ENCODE measurements at places on chromosomes 2 and 18.

- DNase-seq: no peak
These were observed 23.4 kb downstream of the ACSL3 start for GRCh38 chr2:222884114-222884771.

GRCh38 chr2:98465456-98466226, 21.0 kb downstream of the INPP4A start:
- DNase-seq: peak; percentile 53

DNA sequence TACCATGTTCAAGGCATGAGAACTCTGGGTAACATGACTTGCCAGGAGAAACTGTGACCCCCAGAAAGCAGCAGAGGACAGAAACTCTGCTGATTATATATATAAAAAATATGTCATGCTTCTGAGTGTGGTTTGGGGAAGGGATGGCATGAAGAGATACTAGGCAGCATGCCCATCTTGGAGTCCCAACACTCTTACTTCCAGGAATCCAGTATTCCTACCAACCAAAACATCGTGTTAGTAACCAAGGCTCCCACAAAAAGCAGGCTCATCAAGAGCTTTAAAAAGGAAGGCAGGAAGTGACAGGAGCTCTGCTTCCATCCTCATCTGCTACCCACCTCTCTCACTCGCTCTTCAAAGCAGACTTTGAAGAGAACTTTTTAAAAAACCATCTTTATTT, 31.6 kb upstream of the TWIST2 start:
- no peak for DNase-seq

DNA sequence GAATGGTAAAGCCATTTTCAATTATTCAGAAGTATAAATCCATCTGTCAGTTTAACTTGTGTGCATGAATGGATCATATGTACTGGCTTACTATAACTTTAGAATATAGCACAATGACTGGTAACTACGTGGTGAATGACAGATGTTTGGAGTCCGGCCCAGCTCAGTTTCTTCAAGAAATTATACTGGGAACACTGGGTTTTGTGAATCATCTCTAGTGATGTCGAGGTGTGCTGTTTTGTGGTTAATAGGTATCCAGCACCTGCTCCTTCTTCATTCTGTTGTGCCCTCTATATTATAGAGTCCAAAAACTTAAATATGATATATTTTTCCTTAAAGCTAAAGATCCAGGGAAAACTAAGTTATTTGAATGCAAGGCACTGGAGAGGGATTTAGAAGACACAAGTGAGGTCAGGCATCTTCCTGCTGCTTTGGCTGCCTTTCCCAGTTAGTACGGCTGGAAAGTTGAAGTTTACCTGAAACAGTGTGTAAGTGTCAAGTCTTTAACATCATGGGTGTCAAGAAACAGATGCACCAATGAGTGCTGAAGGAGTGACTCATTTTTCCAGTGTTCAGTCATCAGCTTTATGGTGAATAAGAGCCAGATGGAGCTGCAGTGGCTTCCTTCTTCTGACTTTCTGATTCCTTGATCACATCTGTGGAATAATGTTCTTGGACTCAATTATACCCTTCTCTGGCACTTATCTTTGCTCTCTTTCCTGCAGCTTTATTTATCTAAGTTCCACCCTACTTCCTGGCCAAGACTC, 1079.5 kb upstream of the CELF4 start:
- DNase-seq: no peak

DNA sequence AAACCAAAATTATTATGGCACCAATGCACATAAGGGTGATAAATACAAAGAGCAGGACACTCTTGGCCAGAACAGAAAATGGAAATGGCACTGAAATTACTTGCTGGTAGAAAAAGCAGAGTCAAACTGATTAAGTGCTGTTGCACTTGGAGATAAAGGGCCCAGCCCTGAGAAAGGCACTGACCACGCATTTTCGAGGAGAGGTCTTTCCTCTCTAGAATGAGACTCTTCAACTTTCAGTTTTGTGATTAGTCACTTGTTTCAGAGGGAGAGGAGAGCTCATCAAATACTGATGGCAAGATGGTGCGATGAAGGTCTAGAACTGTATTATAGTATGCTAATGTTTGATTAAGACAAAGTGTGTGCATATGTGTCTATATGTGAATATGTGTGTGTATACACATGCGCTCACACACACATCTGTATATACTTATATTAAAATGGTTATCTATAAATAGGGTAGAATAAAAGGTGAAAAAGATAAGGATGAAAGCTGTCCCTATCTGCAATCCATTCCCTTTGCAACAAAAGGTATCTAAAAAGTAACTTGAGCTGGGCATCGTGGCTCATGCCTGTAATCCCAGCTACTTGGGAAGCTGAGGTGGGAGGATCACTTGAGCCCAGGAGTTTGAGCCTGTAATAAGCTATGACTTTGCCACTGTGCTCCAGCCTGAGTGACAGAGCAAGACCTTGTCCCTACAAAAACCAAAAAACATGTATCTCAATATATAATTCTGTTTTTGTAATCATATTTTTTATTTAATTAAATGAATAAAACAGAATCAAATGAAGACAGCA, 48.8 kb upstream of the ZDBF2 start:
- no peak for DNase-seq
